Activated CD4-positive, CD25-positive, alpha-beta regulatory T cell (primary cell): ENCODE measurements at places on chromosomes 16 and 17.

DNA sequence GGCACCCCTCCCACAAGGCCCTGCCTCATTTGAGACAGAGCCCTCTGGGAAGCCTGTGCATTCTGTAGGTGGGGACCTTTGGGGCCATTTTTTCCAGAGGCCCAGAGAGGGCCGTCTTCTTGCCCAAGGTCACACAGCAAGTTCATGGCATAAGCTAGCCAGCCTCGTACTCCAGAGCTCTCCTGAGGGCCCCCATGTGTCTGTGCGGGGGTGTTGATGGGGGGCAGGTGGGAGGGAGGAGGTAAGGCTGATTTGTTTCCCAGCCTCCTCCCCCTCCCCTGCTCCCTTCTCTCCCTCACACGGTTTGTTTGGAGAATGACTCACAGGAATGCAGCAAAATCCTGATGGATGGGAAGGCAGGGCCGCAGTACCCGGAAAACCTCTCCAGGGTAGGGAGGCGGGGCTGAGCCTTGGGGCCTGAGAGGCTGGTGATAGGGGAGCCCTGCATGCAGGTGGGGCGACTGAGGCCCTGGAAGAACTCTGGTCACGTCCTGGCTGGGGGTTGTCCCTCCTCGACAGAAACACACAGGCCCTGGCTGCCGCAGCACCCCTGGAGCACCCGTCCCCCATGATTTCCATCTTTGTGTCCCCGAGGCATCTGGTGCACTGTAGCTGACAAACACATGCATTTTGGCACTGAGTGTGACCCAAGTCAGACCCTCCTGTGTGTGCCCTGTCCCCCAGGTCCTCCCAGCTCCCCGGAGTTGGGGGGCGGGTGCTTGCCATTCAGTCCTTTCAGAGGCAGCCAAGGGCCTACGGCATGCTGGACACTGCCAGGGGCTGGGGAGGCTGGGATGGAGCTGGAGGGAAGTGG, 29.7 kb downstream of the RAI1 start:
- DNase-seq, result no peak

DNA sequence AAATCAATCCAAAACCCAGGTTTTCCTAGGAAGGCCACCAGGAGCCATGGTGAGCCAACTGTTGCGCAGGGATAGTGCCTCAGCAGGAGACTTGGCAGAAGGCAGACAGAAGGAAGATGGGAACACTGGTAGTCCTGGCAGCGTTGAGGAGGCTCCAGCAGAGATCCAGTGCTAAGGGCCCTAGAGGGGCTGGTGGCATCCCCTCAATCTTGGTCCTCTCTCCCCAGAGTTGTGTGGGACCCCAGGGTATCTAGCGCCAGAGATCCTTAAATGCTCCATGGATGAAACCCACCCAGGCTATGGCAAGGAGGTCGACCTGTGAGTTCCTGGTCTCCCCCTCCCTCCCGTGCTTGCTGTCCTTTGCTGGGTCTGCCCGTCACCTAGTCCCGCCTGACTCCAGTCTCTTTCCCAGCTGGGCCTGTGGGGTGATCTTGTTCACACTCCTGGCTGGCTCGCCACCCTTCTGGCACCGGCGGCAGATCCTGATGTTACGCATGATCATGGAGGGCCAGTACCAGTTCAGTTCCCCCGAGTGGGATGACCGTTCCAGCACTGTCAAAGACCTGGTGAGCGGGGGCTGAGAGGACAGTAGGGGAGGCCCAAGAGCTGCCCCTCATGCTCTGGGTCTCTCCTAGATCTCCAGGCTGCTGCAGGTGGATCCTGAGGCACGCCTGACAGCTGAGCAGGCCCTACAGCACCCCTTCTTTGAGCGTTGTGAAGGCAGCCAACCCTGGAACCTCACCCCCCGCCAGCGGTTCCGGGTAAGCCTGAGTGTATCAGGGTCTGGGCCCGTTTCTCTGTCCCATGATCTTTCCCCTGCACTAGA, 5.7 kb downstream of the CFAP119 start:
- DNase-seq, result no peak

DNA sequence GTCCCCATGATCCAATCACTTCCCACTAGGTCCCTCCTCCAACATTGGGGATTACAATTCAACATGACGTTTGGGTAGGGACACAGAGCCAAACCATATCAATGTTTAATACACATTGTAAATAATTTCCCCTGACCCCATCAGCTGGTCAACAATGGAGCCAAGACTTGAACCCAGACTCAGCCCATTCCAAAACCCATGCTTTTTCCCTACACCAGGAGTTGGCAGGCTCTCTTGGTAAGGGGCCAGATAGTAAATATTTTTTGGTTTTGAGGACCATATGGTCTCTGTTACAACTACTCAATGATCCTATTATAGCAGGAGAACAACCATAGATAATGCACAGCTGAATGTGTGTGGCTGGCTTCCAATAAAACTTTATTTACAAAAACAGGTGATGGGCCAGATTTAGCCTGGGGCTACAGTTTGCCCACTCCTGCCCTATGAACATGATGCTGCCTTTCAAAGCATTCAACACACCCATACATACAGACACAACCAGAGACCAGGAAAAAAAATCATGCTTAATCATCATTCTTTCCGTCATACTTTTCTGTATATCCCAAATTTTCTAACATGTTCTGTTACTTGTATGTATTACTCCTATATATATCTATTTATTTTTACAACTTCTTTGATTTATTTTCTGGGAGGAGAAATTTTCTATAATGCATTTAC, 22.1 kb upstream of the MSI2 start:
- no peak for DNase-seq

GRCh38 chr16:14658063-14658462, 25.3 kb downstream of the BFAR start:
- no peak for DNase-seq
